ENCODE measurements at places on chromosomes 3 and 15. TPM values are rescaled to one million over a fixed set of nuclear protein-coding genes. Genes with fewer than 3 reads are reported as not detected.

The RASL12 gene
- not detected for total RNA-seq

The ZPLD1 gene
- not detected for total RNA-seq

The LRRC31 gene
- not detected for total RNA-seq

The STX19 gene
- total RNA-seq, result not detected

The TMIE gene
- 0.81 TPM for total RNA-seq

The CKMT1B gene
- 0.41 TPM for total RNA-seq

The IGSF10 gene
- total RNA-seq, result not detected

The CLDN11 gene
- total RNA-seq, result not detected

The CD276 gene
- total RNA-seq, result 0.31 TPM

The LIPH gene
- total RNA-seq, result not detected

The GUCA1C gene
- not detected for total RNA-seq

The NTRK3 gene
- not detected for total RNA-seq

The RETNLB gene
- total RNA-seq, result not detected

The GOLGA8O gene
- total RNA-seq, result 1.1 TPM

The CYP8B1 gene
- not detected for total RNA-seq

The IL1RAP gene
- total RNA-seq, result 18.8 TPM

The SAMD7 gene
- total RNA-seq, result not detected

- H3K4me1 ChIP-seq, result no peaks in the 10 kb centered on the region
- H3K27me3 ChIP-seq, result no peaks in the 10 kb centered on the region
- H3K4me3 ChIP-seq, result no peak overlapping the region
- no peak overlapping the region for H3K27ac ChIP-seq
- DNase-seq, result no peak
- no peaks in the 10 kb centered on the region for H3K36me3 ChIP-seq
These were observed 527.5 kb downstream of the NAALADL2 start for GRCh38 chr3:175386630-175387029.

GRCh38 chr3:10357592-10358308 lies 36.8 kb upstream of the SEC13 start:
- no peaks in the 10 kb centered on the region for H3K4me1 ChIP-seq
- no peaks in the 10 kb centered on the region for H3K36me3 ChIP-seq
- H3K4me3 ChIP-seq, result no peak overlapping the region
- H3K27ac ChIP-seq, result no peak overlapping the region

- H3K4me3 ChIP-seq, result no peak overlapping the region
- no peak for DNase-seq
- peaks cover 6% of the 10 kb centered on the region for H3K27me3 ChIP-seq
- no peaks in the 10 kb centered on the region for H3K36me3 ChIP-seq
- no peak overlapping the region for H3K27ac ChIP-seq
- H3K4me1 ChIP-seq, result no peaks in the 10 kb centered on the region
These were observed 7.1 kb downstream of the MINAR1 start for GRCh38 chr15:79439236-79439635.

- no peaks in the 10 kb centered on the region for H3K27me3 ChIP-seq
- H3K4me1 ChIP-seq, result peaks cover 13% of the 10 kb centered on the region
- H3K4me3 ChIP-seq, result no peak overlapping the region
These were observed 24.6 kb downstream of the TMCC1 start for GRCh38 chr3:129868912-129869311.

DNA sequence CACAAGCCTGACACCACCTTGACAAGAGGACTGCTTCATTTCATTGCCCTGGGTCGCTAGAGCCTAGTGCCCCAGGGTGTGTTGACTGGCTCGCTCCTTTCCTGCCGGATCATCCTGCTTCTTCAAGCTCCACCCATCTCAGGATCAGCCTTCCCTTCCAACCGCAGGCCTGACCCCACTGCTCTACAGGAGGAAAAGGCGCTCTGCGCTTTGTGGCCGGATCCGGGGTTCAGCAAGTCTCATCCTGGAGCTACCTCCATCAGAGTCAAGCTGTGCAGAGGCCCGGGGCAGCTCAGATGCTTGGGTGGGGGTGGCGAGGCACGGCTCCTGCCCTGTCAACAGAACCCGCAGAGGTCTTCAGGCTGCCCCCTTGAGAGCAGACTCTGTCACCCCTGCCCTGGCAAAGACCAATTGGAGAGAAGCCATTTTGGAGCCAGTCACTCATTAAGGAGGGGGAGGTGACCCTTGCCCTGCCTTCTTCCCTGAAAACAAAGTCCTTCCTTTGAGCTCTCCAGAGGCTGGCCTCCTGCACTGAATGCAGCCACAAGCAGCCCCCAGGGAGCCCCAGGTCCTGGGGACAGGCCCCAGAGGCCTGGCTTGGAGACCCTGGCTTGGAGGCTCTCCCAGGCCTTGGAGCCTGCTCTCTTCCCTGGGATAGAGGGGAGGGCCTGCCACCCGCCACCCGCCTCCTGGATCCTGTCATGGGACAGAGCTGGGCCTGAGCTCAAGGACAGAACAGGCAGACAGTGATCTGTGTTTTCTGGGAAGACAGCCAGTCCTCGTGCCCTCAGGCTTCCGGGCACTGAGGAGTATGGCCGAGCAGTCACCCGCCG lies 80.3 kb downstream of the CPN2 start:
- peaks cover 4% of the 10 kb centered on the region for H3K27me3 ChIP-seq
- no peaks in the 10 kb centered on the region for H3K36me3 ChIP-seq
- no peak overlapping the region for H3K4me3 ChIP-seq
- H3K27ac ChIP-seq, result no peak overlapping the region
- DNase-seq, result no peak
- peaks cover 4% of the 10 kb centered on the region for H3K4me1 ChIP-seq

- H3K27ac ChIP-seq, result no peak overlapping the region
- H3K4me1 ChIP-seq, result no peaks in the 10 kb centered on the region
- H3K36me3 ChIP-seq, result peaks cover 1% of the 10 kb centered on the region
- no peak overlapping the region for H3K4me3 ChIP-seq
- H3K27me3 ChIP-seq, result no peaks in the 10 kb centered on the region
These were observed 110.1 kb upstream of the PLXNA1 start for GRCh38 chr3:126872701-126873342.

GRCh38 chr3:58111513-58112184 lies 99.1 kb downstream of the DNASE1L3 start:
- H3K27ac ChIP-seq, result peak overlapping the region; percentile 46
- no peak overlapping the region for H3K4me3 ChIP-seq
- peaks cover 29% of the 10 kb centered on the region for H3K36me3 ChIP-seq
- DNase-seq, result peak; percentile 39
- peaks cover 32% of the 10 kb centered on the region for H3K4me1 ChIP-seq

DNA sequence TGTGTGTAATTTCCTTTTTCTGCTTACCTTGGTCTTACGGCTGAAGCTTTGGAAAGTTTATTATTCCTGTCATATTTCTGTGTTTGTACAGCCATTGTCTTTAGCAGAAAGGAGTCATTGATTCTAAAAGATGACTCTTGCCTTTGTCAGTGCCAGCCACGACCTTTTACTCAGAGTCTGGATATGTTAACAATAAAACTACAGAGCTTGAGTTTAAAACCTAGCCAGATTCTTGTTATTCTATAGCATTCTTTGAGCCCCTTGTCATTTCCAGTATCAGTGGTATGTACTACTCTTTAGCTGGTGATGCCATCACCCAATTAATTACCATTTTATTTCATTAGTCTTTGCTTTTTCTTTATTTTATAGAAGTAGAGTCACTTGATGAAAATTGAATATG lies 142.4 kb downstream of the TCF12 start:
- H3K4me1 ChIP-seq, result peaks cover 38% of the 10 kb centered on the region
- H3K36me3 ChIP-seq, result peaks cover 10% of the 10 kb centered on the region
- no peak overlapping the region for H3K4me3 ChIP-seq
- no peak overlapping the region for H3K27ac ChIP-seq

GRCh38 chr15:88243895-88244787 lies 12.4 kb downstream of the NTRK3 start:
- peaks cover 5% of the 10 kb centered on the region for H3K4me1 ChIP-seq
- H3K36me3 ChIP-seq, result no peaks in the 10 kb centered on the region
- no peak overlapping the region for H3K27ac ChIP-seq
- H3K27me3 ChIP-seq, result peaks cover 18% of the 10 kb centered on the region
- no peak overlapping the region for H3K4me3 ChIP-seq
- DNase-seq, result peak; percentile 33

- no peak overlapping the region for H3K4me3 ChIP-seq
- no peaks in the 10 kb centered on the region for H3K27me3 ChIP-seq
- no peak for DNase-seq
- no peak overlapping the region for H3K27ac ChIP-seq
- H3K4me1 ChIP-seq, result no peaks in the 10 kb centered on the region
These were observed 31.1 kb downstream of the DCLK3 start for GRCh38 chr3:36733162-36733696.

- no peak for DNase-seq
- H3K4me1 ChIP-seq, result peaks cover 11% of the 10 kb centered on the region
- peaks cover 10% of the 10 kb centered on the region for H3K36me3 ChIP-seq
- H3K27me3 ChIP-seq, result no peaks in the 10 kb centered on the region
These were observed 66.2 kb downstream of the FOXP1 start for GRCh38 chr3:71517271-71517791.

- no peak overlapping the region for H3K27ac ChIP-seq
- H3K36me3 ChIP-seq, result no peaks in the 10 kb centered on the region
- peaks cover 1% of the 10 kb centered on the region for H3K27me3 ChIP-seq
- no peaks in the 10 kb centered on the region for H3K4me1 ChIP-seq
- H3K4me3 ChIP-seq, result no peak overlapping the region
- no peak for DNase-seq
These were observed 5.6 kb upstream of the PYDC2 start for GRCh38 chr3:191455257-191455952.

DNA sequence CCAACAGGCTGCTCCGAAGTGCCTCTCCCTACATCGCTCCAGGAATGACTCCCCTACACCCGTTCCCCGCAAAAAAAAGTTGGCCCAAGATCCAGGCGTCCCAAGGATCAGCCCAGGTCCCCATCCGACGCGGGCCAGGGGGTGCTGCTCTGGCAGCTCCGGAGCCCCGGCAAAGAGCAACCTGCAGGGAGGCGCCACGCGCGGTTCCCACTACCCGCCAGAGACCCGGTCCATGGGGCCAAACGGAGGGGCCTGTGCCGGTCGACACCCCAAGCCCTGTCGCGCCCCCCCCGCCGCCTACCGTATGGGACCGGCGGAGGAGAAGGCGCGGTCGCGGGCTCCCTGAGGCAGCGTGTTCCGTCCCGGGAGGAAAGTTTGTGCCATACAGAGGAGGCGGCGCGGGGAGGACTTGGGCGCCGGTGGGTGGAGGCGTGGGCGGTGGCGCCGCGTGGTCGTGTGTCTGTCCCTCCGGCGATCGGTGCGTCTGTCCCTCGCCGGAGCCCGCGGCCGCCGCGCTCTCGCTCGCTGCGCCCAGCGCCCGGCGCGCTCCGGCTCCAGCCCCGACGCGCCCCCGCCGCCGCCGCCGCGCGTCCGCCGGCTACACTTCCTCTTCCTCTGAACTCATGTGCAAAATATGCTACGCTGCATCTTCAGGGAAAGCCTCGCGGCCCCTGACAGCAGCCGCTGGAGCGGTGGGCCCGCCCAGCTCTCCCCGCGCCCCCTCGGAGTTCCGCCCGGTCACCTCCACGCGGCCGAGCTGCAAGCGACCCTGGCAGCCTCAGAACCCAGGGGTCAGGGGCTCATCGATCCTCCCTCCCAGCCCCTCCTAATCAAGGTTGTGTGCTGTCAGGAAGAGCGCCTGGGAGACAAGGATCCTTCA lies at the start of gene RFTN1:
RFTN1 (minus strand) TSS at position 559 of the 880 bp plus-strand sequence. CDS start 19,830 bp downstream, outside the sequence.
- peak within 1 kb of the TSS; percentile 93 for H3K27ac ChIP-seq
- peaks cover 67% of the 10 kb centered on the region for H3K4me1 ChIP-seq
- peak; percentile 71 for DNase-seq
- H3K27me3 ChIP-seq, result no peaks in the 10 kb centered on the region
- peaks cover 54% of the 10 kb centered on the region for H3K36me3 ChIP-seq

- no peaks in the 10 kb centered on the region for H3K36me3 ChIP-seq
- H3K4me3 ChIP-seq, result no peak overlapping the region
- H3K27ac ChIP-seq, result no peak overlapping the region
- no peak for DNase-seq
- no peaks in the 10 kb centered on the region for H3K4me1 ChIP-seq
These were observed 380.8 kb upstream of the IL12A start for GRCh38 chr3:159607856-159608255.

DNA sequence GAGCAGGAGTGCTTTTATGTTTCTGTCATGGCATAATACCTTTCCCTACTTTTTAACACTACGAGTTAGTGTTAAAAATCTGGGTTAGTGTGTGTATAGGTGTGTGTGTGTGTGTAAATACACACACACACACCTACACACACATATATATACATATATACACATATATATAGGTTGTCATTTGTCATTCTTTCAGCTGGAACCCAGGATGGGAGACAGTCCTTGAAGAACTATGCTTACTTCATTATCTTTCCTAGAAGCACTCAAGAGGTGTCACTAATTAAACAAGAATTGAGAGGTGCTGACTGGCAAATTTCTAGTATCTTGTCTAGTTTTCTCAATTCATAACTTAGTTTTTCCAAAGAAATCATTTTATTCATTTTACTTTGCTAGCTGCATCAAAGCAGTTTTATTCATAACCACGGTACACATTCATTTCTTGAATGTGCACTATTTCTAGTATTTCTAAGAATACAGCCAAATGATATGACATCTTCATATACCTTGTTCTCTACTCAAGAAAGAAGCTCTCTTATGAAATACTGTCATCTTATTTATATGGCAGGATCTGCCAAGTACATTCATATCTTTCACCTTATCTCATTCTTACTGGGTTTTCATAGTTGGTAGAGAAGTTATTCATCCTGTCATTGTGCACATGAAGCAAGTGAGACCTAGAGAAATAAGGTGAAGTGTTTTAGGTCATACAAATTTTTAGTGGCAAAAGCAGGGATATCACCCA lies 46.6 kb downstream of the ISL2 start:
- no peaks in the 10 kb centered on the region for H3K27me3 ChIP-seq
- H3K27ac ChIP-seq, result no peak overlapping the region
- H3K36me3 ChIP-seq, result peaks cover 8% of the 10 kb centered on the region
- no peak for DNase-seq
- H3K4me3 ChIP-seq, result no peak overlapping the region
- no peaks in the 10 kb centered on the region for H3K4me1 ChIP-seq

DNA sequence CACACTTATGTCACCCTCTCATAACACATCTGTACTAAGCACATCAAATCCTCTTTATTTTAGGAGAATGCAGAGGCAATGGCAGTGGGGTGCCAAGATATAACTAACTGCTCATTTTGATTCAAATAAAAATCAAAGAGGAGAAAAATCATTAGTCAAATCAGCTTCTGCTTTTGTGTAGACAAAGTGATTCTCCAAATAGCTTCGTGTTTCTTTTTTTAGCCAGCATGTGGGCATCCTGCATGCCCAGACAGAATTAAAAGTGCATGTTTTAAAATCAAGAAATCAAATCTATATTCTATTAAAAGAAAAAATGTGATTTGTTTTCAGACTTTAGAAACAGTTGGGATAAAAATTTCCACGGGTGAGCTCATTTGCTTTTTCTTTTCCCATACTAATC lies 761.3 kb upstream of the CFAP20DC start:
- H3K4me3 ChIP-seq, result no peak overlapping the region
- DNase-seq, result no peak
- H3K36me3 ChIP-seq, result no peaks in the 10 kb centered on the region
- H3K27ac ChIP-seq, result no peak overlapping the region
- H3K4me1 ChIP-seq, result peaks cover 11% of the 10 kb centered on the region

DNA sequence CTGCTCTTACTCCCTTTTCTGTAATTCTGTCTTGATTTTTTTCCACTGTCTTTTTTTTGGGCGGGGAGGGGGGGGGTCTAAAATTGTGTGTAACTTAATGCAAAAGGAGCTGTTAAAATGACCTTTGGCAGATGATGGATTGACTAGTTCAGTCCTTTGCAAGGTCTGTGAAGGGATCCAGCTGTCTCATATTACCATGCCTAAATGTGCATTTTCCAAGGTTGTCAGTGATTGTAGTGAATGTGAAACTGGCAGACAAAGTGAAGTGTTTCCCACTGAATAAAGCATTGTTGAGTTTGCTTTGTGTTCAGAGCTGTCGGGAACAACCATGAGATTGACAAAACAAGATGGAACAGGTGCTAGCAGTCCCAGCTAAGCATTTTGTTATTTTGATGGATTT lies 110.1 kb upstream of the SKOR1 start:
- H3K27ac ChIP-seq, result no peak overlapping the region
- no peaks in the 10 kb centered on the region for H3K27me3 ChIP-seq
- DNase-seq, result no peak
- no peak overlapping the region for H3K4me3 ChIP-seq
- peaks cover 8% of the 10 kb centered on the region for H3K36me3 ChIP-seq
